ENCODE measurements at places on chromosomes 3 and 15. TPM values are rescaled to one million over a fixed set of nuclear protein-coding genes. Genes with fewer than 3 reads are reported as not detected.

SST gene
- not detected for total RNA-seq

TEX55 gene
- not detected for total RNA-seq

GOLGA6A gene
- total RNA-seq: not detected

CYP19A1 gene
- 1.3 TPM for total RNA-seq

FMN1 gene
- total RNA-seq: 1.1 TPM

CADPS gene
- not detected for total RNA-seq

PLXNA1 gene
- 7.6 TPM for total RNA-seq

MUSTN1 gene
- total RNA-seq: 3.6 TPM

MUC20 gene
- 2.2 TPM for total RNA-seq

FOXL2 gene
- total RNA-seq: not detected

TGM4 gene
- not detected for total RNA-seq

C3orf22 gene
- total RNA-seq: not detected

DNA sequence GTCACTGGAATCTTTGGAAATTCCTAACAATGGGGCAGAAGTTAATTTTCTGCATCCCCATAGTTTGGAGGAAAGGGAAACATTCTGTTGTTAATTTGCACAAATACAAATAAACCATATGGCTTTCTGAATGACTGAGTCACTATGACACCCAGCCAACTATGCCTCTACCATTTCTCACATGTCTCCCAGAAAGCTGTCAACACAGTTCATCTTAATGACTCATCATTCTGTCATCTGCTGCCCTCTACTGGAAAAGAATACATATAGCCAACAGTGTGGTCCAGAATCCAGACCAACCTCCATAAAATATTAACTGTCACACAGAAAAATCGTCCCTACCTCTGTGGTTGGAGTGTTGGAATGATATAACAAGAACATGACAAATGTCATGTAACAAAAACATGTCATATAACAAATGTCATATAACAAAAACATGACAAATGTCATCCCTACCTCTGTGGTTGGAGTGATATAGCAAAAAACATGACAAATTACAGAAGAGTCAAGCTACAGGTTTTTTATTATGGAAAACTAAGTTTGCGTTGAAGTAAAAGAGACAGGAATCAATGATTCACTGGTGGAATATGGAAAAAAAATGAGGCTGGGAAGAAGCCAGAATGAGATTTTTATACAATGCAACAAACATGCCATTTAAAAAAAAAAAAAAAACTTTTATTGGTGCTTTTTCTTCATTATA is 47.7 kb upstream of the GYG1 start:
- no peak for DNase-seq

GRCh38 chr15:45891766-45892165 is 256.9 kb downstream of the SQOR start:
- no peak for DNase-seq

DNA sequence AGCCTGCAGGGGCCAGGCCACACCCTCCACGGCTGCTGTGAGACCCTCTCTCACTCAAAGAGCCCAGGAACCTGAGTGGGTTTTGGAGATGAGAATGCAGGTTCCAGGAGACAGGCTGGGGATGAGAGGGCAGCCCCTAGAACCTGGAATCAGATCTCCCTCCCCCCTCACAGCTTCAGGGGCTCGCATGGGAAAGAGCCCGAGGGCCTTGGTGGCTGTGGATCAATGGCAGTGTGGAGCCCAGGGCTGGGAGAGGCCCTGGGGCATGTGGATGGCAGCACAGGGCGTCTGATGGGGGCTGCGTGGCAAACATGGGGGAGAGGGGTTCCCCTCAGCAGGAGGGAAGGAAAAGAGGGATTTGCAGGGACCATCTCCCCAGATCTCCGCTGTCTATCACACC is 112.8 kb upstream of the RPL32 start:
- no peak for DNase-seq

GRCh38 chr3:97712919-97713318 is 51.6 kb upstream of the ARL6 start:
- DNase-seq: no peak

DNA sequence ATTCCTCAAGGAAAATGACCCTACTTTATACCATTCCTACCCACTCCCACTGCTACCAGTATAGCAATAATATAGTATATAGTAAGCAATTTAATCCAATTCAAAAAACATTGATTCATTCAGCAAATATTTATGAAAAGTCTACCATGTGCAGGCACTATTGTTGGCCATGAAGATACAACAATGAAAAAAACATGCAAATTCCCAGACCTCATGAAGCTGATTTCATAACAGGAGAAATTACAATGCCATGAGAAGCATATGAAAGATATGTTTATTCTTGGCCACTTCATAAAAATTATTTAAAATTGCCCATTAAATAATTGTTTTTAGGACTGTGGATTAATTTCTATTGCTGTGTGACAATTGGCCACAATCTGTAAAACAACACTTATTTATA is 315.8 kb upstream of the COL8A1 start:
- no peak for DNase-seq

DNA sequence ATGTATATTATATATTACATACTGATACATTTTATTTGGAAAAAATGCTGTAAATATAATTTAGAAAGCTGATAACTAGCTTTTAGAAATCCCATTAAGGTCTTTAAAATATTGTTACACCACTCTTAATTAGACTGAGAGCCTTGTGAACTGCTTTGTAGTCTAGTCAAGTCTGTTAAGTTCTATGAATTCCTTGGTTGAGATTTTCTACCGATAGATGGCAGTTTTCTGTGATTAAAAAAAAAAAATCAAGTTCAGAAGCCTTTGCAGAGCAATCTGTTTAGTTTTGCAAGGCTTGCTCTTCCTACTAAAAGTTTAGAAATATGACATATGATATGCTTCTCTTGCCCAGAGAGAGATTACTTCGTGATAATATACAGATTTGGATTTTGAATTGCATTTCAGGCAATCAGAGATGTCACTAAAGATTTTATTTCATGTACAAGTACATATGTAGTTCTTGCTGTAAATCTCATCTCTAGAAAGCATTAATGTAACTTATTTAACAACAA is 60.4 kb upstream of the SLITRK3 start:
- DNase-seq: no peak

GRCh38 chr3:15064299-15064834 is 748 bp downstream of the MRPS25 start:
- no peak for DNase-seq

- DNase-seq: no peak
Measured at GRCh38 chr3:24601066-24601939, 106.7 kb upstream of the THRB start.

DNA sequence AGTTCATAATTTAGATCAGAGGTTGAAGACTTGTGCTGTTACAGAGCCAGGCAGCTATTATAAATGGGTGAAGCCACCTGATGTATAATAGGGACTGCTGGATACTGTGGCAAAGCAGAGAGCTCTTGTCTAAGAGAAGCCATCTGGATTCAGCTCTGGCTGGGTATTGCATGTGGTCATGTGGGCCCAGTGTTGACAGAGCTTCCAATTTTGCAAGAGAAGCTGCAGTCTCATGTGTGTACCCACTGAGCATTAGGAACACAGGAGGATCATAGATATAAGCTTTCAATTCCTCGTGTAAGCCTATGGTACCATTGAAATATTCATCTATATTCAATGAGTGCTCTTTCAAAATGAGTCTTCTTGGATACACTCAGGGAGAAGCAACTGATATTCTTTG is 303.9 kb upstream of the SLCO3A1 start:
- no peak for DNase-seq

DNA sequence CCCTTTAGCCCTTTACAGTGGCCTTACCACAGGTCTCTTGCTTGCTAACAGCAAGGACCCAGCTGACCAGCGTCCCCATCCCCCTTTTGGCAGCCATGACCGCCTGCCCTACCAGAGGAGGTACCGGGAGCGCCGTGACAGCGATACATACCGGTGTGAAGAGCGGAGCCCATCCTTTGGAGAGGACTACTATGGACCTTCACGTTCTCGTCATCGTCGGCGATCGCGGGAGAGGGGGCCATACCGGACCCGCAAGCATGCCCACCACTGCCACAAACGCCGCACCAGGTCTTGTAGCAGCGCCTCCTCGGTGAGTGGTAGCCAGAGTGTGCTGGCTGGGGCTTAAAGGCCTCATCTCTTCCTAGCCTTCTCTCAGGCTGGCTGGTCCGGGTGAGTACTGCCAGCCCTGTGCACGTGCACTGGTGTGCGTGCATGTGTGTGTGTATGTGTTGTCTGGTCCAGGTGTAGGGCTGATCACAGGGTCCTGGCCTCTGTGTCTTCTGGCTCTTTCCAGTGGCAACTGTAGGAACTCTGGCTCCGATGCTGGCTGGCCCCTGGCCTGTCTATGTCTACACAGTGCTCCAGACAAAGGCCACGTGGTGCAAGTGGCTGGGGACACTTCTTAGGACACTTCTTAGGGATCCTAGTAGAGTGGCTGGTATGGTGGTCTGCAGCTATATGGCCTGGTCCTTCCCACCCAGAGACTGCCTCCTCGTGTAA is 4.4 kb downstream of the CLK3 start:
- DNase-seq: no peak

DNA sequence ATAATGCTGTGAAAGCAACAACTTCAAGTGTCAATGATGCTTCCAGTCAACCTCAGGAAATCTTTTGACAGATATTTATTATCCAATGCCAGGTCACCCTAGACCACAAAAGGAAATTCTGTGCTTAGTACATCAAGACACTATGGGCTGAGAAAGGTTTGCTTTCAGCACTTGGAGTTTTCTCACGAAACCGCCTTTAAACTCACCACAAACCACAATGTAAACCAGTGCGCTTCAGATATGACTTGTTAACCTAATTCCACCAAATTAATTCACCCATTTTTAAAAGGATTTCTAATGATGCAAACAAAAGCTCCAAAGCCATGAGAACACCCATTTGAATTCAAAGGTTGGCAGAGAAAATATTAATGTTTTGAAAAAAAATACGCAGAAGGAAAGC is 292.9 kb upstream of the NR2F2 start:
- DNase-seq: no peak

DNA sequence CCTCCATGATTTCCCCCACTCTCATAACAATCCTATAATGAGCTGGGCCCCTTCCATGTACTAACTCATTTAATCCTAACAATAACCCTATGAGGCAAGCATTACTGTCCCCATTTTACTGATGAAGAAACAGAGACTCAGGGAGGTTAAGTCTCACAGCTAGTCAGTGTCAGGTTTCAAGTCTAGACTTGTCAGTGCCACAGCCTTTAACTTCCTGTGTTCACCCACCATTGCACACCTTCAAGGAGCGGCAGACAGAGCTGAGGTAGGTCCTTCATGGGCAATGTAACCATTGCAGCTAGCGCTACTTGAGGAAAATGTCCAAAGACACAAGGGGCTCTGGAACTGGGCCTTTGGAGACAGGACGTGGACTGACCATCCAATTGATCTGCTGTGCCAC is 105.8 kb upstream of the CTNNB1 start:
- DNase-seq: no peak

GRCh38 chr3:105826778-105827634 is 41.8 kb downstream of the CBLB start:
- no peak for DNase-seq

GRCh38 chr3:183193762-183194689 is 31.5 kb upstream of the LAMP3 start:
- no peak for DNase-seq

DNA sequence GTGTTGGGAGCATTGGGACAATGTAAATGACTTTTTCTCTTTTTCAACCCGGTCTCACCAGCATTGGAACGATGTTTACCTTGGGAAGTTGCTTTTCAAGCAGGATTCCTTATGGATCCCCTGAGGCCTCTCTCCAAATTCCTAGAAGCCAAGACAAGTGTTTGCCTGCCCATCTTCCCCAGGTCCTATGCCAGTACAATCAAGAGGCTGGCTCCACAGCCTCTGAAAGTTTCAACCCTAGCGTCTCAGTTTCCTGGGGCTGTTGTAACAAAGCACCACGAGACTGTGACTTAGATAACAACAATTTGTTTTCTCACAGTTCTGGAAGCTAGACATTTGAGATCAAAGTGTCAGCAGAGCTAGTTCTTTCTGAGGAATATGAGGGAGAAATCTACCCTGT is 347.2 kb upstream of the UMPS start:
- no peak for DNase-seq

- DNase-seq: no peak
Measured at GRCh38 chr15:23467110-23467600, 20.1 kb upstream of the GOLGA6L2 start.

DNA sequence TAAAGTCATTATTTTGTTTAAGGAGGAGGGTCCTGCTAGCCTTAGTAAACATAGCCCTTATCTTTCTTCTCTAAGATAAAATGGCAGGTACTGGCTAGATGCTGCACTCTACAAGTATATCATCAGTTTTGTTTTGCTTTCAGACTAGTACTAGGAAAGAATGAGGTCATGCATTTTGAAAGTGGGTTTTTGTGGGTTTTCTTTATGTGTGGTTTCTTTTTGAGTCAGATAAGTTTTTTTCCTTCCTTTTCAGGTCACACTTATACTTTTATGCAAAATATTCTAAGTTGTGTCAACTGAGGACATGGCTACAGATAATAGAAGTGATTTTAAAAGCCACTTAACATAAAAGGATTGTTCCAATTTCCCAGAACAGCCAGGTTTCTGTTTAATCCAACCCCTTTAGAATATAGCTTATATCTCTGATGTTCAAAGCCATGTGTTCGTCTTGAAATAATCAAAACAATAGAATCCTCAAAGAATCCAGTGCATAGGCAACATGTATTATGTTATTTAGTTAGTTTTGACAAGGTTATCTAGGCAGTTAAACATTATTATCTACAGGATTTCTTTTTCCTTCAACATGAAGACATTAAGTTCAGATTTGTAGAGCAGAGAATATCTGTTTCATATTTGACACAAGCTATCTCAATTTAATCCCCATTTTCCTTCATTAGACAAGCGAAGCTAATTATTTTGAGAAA is 406.2 kb downstream of the RBMS3 start:
- DNase-seq: no peak

- no peak for DNase-seq
Measured at GRCh38 chr3:162117961-162118360, 621.4 kb downstream of the OTOL1 start.
